Cerebellar nuclear complex (tissue), 1 donor: ENCODE measurements at places on chromosomes 5 and 9.

GRCh38 chr9:81389569-81389993 lies 299.8 kb downstream of the TLE1 start:
- DNase-seq: no peak

- DNase-seq: no peak
Measured at GRCh38 chr9:12843735-12844134, 68.9 kb downstream of the LURAP1L start.

DNA sequence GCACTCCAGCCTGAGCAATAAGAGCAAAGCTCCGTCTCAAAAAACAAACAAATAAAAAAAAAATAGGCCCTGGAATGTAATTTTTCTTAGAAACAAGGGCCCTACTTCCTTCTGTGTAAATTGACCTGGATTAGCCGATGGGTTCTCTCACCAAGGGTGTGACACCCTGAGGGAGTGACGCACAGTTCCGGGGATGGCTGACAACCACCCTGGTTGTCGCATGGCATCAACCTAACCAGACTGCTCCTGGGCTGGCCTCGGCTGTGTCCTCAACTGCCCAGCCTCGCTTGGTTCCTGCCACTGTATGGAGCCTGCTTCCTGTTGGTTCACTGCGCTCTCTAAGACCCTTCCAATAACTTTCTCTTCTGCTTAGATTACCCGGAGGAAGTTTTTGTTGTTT lies 51.2 kb upstream of the SPATA31D4 start:
- DNase-seq: no peak

DNA sequence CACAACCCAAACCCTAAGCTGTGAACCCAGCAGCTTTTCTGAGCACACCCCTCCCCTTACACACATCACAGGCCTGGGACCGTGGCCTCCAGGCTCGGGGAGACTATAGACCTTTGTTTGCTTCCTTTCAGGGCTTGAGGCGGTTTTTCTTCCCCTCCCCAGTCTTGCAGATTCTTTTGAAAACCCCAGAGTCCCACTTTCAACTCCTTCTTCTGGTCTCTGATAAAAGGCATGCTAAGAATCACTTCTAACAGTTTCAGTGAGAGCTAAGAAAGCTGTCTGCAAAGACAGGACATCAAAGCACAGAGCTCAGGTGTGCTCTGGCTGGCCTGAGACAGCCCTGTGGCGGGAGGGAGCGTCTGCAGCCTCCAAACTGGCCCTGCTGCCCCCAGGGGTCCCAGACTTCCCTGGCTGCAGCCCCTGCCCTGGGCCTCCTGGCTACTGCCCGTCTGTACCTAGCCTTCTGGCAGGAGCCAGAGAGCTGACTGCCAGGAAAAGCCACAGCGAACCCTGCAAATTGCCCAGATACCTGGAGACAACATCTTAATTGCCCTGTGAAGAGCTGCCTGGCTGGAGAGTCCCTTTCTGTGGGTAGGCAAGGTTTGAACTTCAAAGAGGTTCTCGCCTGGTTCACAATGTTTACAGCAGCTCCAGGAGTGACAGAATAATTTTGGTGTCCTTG lies 138.9 kb downstream of the GADD45G start:
- DNase-seq: peak; percentile 20

DNA sequence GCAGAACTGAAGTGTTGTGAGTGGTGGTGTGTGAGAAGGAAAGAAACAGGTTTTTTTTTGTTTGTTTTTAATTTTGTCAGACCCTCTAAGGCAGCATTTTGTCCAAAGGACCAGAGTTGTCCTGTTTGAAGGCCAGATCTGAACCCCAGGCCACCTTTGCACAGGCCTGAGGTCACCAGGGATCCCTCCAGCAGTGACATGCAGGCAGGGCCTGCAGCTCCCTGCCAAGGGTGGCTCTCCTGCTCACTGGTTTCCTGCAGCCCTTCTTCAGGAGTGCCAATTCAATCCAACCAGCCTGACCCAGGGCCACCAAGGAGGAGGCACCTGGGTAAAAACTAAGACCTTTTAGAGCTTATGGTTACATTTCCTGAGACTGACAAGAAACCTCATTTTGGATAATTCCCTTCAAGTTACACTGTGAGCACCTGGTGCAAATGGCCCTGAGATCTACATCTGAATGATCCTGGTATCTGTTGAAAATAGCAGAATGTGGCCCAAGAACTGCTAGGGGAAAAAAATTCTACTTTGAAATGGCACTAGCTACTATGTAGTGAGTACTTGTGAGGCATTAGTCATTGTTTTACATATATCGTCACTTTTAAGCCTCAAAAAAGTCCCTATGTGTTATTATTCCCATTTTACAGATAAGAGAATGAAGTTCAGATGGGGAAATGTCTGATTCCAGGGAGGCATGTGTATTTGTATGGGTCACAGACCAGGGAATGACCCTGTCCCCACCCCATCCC lies 33.5 kb upstream of the SMU1 start:
- DNase-seq: no peak

- DNase-seq: no peak
Measured at GRCh38 chr5:78331523-78332080, 28.8 kb upstream of the SCAMP1 start.

GRCh38 chr5:167573370-167574127 lies 717.9 kb upstream of the WWC1 start:
- DNase-seq: peak; percentile 67

GRCh38 chr9:6876195-6876894 lies 118.6 kb downstream of the KDM4C start:
- DNase-seq: no peak

DNA sequence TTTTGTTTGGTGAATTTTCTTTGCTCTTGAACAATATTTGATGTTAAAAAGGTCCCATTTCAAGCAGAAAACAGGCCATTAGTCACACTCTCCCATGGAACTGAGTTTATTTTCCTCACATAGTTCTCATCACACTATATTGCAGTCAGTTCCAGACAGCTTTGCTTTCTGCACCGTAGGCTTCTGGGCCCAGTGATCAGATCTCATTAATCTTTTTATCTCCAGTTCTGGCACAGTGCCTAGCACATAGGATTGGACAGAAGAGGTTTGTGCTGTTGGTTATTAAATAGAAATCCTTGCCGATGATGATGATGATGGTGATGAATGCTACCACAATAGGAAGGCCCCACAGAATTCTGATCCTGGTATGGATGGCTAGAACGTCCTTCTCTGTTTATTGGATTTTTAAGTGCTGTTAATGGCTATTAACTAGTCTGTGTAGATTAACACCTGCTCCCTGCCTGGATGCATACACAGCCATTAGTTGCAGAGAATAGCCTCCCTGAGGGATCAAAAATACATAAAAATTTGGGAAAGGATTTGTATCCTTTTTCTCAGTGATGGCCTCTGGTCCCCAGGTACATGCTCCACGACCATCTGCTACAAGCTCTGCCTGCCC lies 52.0 kb upstream of the NTRK2 start:
- DNase-seq: no peak

DNA sequence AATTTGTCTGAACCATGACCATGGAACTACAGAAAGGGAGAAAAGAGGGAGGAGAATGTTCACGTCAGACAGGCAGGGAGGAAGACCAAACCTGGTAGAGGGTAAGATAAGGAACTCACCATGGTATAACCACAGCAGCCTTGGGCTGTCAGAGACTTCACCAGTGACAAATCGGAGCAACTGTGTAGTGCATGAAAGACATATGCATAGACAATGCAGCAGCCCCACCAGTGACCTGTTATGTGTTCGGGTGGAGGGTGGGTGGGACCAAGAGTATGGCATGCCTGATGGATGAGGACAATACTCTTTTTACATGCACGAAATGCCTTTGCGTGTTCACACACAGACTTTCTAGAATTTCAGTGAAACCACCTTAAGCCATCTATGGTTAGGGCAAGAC lies 221.8 kb upstream of the RASEF start:
- DNase-seq: no peak

DNA sequence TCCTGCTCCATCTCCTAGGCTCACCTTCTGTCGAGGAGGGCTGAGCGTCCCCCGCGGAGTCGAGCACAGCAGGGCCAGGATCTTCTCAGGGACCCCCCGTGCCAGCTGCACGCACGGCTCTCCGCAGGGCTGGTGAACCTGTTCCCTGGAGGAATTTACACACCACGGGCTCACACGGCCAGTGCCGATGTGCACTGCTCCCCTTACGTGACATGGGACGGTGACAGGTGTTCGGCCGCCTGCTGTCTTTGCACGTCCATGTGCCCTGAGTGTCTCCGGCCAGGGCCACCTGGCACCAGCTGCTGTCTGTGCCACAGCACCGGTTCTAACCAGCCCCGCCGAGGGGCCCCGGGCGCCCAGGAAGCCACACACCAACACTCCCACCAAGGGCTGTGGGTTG lies 8.7 kb upstream of the AGPAT2 start:
- DNase-seq: no peak

DNA sequence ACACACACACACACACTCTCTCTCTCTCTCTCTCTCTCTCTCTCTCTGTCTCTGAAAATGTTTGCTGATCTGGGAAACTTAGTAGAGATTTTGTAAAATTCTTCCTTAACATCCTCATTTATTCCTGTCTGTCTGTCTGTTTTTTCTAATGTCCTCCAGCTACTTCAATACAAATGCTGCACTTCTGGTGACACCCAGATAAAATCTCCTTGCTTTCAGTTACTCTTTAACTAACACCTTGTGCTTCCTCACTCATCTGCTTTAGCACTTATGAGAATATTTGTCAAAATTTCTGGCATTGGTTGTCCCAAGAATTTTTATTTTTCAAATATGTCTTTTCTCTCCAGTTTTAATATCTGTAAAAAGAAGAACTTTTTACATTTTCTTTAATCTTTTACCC lies 35.0 kb upstream of the ARRDC3 start:
- DNase-seq: no peak

GRCh38 chr5:157659868-157660660 lies 7.8 kb upstream of the SOX30 start:
- DNase-seq: no peak

- DNase-seq: no peak
Measured at GRCh38 chr5:53023969-53024368, 34.8 kb downstream of the ITGA2 start.

DNA sequence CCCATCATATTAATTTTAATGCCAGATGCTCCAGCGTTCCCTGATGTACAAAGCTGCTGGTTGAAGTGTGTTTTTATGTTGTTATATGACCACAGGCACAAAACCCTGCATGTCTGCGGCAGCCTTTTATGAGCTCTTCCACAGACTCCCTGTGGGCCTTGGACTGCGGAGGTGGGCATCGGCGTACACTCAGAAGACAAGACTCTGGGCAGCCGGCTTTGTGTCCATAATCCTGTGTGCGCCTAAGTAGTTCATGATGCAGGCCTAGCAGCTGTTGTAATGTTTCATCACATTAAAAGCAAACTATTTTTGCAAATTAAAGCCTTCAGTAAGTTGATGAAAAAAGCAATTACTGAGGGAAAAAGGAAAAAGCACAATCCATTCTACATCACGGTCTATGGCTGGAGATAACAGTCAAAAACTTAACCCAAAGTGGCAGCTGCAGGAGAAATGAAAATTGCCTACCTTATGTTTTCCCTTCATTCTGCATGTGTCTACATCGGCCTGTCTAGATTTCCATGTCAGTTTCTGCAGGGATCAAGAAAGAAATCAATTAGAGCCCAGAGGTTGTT lies 78.8 kb downstream of the SEMA6A start:
- DNase-seq: no peak

DNA sequence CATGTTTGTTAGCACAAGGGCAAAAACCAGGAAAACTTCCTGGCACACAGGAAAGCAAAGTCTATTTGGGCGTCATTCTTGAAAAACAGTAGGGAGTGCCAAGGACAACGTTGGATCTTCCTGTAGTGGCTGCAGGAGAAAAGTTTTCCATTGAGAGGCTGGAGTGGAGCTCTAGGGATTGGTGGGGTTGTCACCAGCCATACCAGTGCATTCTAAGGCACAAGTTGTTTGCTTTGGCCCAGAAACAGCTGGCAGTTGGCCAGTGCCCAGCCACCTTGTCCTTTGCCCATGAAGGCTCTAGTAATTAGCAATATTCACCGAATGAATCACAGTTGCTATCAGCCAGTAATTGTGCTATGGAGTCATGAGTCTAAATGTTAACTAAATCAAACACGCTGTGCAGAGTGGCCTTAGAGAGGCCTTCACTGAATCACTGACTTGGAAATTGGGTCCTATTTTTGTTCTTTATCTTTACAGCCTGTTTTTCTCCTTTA lies 26.4 kb downstream of the TNFSF15 start:
- no peak for DNase-seq

- DNase-seq: no peak
Measured at GRCh38 chr5:91266184-91266705, 116.9 kb downstream of the ARRDC3 start.
